Choroid plexus epithelial cell (primary cell): ENCODE measurements at places on chromosomes 12 and 14.

DNA sequence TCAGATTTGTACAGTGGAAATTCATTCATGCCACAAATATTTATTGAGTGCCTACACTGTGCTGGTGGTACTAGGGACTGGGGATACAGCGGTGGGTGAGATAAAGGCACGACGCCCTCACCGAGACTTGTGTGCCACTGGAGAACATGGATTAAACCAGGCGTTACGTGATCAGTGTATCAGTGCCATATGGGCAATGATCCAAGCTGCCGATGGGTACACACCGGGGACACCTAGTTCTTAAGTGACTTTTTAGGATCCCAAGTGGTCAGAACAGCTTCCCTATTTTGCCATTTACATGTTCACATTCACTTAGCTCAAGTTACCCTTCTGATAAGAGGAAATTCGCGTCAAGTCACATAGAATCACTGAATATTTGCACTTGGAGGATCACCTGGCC, 236.7 kb downstream of the CACNA1C start:
- DNase-seq: no peak

DNA sequence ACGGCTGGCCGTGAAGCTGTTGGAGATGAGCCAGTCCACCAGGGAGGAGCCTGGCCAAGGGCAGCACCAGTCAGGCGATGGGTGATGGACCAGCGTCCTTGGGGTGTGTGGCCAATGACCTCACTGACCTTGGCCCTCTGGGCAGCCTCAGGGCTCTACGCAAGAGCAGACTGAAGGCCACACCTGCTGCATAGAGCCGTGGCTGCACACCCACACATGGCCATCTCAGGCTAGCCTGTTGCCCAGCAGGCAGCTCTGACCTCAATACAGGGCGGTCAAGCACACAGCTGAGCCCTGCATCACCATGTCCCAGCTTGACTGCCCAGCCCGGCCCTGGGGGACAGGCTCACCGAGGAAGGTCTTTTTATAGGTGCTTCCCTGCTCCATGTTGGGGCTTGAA, 19.2 kb downstream of the PLEK2 start:
- DNase-seq: no peak

GRCh38 chr12:64675795-64676194, 65.5 kb downstream of the RASSF3 start:
- no peak for DNase-seq

DNA sequence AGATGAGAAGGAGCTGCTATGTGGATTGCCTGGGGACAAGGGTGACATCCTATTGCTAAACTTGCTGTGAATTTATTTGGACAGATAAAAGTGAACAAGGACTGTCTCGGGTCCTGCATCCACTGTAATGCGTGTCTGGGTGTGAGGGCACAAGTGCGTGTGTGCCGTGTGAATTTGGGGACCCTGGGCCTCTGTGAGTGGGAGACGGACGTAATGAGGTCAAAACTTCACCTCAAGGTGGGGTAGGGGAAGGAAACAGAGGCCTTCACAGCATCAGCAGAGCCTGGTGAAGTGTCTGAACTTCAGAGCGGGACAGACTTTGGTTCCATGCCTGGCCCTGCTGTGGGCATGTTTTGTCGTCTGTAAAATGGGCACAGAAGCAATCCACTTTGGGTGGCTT, 14.8 kb downstream of the ASB2 start:
- no peak for DNase-seq

DNA sequence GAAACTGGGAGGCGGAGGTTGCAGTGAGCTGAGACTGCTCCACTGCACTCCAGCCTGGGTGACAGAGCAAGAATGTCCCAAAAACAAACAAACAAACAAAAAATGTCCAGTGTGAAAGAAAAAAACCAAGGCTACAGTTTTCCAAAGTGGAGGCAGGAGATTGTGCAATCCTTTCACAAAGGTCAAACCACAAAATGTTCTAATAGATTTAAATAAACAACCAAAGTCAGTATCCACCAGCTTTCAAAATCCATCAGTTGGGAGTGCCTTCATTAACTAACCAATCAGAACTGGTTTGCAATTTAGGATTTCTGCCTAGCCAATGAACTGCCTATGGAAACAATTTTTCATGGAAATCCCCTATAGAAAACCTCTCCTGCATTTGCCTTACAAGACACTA, 52.3 kb upstream of the TRIM9 start:
- DNase-seq: peak; percentile 86

- no peak for DNase-seq
Measured at GRCh38 chr12:128789356-128789929, 34.3 kb downstream of the SLC15A4 start.

DNA sequence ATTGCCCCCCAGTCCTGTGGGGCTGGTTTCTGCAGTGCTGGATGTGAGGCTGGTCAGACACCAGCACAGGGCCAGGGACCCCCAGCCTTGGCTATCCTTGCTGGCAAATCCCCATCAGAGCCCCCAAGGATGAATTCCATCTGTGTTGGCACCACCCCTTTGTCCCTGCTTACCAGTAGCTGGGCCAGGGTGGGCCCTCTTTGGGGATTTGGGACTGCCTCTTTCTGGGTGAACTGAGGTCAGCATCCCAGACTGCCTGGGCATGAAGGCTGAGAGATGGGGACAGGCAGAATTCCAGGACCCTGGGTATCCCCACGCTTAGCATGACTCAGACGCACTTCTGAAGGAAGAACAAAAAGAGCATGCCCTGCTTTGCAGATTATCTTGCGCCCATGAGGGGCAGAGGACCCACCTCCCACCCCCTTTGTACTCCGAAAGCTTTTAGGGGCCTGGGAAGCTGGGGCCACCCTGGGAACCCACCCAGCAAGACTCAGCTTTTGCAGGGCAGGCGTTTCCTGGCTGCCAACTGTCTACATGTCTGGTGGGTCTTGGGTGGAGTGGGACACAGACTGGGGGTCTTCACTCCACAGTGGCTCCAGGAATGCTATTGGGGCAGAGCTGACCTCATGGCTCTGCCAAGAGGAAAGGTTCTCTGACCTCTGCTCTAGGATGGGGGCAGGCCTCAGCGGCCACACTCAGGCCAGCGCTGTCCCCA, 26.8 kb downstream of the RFLNA start:
- no peak for DNase-seq

GRCh38 chr14:100901391-100902183, 1.9 kb downstream of the RTL1 start:
- no peak for DNase-seq

DNA sequence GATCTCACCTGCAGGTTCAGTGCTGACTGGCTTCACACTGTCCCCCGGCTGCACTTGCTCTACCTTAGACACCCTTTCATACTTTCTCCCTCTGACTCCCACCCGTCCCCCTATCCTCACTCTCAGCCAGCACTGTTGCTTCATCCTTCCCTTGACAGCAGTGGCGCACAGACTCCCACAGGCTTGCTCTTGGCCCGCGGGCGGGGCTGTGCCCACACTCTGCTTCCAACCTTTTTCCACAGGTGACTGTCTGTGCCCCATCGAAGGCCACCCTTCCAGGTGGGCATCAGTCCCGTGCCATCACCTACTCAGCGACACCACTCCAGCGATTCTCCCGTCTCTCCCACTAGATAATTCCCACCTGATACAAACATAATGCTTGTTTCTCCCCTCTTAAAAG, 1.0 kb upstream of the RPS6KL1 start:
- DNase-seq: no peak

- peak; percentile 41 for DNase-seq
Measured at GRCh38 chr12:43893670-43894069, 57.8 kb downstream of the TMEM117 start.

DNA sequence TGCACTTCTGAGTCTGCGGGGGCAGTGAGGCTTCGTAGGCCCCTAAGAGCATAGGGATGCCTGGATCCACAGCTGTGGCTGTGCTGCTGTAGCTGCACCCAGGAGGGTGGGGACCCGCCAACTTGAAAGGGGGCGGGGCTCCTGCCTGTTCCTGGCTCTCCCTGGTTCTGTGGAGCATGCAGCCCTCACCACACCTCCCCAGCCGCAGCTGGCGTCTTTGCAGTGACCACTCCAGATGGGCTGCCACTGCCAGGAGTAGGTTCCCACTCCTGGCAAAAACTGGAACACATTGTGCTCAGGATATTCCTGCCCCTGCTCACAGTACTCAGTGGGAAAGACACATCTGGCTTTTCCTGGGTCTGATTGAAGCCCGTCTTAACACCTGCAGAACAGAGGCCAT, 35.8 kb downstream of the TIMELESS start:
- DNase-seq: no peak

DNA sequence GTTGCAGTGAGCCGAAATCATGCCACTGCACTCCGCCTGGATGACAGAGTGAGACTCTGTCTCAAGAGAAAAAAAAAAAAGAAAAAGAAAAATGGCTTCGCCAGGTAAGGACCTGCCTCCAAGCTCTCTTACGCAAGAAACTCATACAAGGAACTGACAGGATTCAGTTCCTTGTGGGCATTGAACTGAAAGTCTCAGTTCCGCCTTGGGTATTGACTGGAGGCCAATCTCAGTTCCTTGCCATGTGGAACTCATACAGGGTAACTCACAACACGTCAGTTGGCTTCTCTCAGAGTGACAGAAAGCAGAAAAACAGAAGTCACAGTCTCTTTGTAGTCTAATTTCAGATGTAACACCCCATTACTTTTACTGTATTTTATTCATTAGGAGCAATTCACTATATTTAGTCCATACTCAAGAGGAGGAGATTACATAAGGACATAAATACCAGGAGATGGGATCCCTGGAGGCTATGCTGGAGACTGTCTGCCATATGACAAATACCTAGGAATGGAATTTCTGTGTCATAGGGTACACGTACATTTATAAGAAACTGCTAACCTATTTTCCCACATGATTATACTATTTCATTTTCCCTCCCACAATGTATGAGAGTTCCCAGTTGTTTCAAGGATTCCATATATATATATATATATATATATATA, 11.4 kb upstream of the NOPCHAP1 start:
- no peak for DNase-seq

DNA sequence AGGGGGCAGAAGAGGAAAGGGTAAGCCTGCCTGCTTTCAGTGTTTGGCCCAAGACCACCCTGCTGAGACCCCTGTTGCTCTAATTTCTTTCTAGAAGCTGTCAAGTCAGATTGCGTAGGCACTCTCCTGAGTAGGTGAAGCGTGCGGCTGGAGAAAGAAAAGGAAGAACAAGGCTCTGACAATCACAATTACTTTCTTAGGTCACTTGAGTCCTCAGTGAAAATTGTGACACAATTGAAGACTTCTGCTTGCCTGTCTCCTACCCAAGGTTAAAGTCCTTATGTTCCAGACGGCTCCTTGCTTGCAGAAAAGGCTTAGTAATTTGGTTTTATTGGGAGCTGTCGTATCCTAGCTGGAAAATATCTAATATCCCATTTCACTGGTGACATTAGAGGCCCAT, 721 bp upstream of the CTSG start:
- DNase-seq: no peak

GRCh38 chr12:80936642-80937390, 918 bp downstream of the LIN7A start:
- DNase-seq: peak; percentile 28

GRCh38 chr12:7303230-7303629, 642 bp upstream of the ACSM4 start:
- peak; percentile 7 for DNase-seq

- DNase-seq: no peak
Measured at GRCh38 chr14:100045642-100046344, 19.4 kb upstream of the EVL start.

GRCh38 chr12:84692071-84692470, 220.5 kb downstream of the SLC6A15 start:
- no peak for DNase-seq

DNA sequence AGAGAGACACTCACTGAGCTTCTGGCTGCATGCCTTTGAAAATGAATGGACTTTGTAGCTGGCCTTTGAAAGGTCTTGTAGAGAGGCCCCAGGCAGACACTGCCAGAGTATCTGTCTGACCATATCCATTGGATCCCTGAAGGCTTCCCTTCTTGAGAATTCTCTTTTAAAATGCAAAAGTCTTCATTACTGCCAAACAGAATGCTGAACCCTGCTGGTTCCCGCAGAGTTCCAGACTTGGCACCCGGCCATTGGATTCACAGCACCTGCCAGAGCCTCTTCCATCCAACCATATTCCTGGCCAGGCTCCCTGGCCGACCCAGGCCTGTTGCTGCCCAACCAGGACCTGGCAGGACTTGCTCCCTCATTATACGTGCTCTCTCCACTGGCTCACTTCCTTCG, 182.5 kb downstream of the GXYLT1 start:
- DNase-seq: no peak

GRCh38 chr12:98516111-98516873, 902 bp downstream of the TMPO start:
- DNase-seq: peak; percentile 87

- DNase-seq: no peak
Measured at GRCh38 chr12:112995008-112995407, 16.7 kb downstream of the OAS2 start.

GRCh38 chr14:33451211-33451610, 499.7 kb downstream of the EGLN3 start:
- peak; percentile 26 for DNase-seq

GRCh38 chr12:42766026-42766425, 176.5 kb upstream of the PRICKLE1 start:
- DNase-seq: no peak

DNA sequence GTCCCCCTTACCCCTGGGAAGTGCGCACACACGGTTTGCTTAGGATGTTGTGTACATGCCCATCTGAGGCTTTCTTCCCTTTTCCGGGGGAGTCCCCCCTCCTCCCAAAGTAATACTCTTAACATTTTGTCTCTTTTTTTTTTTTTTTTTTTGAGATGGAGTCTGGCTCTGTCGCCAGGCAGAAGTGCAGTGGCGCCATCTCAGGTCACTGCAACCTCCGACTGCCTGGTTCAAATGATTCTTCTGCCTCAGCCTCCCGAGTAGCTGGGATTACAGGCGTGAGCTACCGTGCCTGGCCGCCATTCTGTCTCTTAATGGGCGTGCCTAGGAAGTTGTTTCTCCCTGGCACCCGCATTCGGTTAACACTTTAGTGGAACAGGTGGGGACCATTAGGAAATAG, 4.5 kb upstream of the GMFB start:
- no peak for DNase-seq

DNA sequence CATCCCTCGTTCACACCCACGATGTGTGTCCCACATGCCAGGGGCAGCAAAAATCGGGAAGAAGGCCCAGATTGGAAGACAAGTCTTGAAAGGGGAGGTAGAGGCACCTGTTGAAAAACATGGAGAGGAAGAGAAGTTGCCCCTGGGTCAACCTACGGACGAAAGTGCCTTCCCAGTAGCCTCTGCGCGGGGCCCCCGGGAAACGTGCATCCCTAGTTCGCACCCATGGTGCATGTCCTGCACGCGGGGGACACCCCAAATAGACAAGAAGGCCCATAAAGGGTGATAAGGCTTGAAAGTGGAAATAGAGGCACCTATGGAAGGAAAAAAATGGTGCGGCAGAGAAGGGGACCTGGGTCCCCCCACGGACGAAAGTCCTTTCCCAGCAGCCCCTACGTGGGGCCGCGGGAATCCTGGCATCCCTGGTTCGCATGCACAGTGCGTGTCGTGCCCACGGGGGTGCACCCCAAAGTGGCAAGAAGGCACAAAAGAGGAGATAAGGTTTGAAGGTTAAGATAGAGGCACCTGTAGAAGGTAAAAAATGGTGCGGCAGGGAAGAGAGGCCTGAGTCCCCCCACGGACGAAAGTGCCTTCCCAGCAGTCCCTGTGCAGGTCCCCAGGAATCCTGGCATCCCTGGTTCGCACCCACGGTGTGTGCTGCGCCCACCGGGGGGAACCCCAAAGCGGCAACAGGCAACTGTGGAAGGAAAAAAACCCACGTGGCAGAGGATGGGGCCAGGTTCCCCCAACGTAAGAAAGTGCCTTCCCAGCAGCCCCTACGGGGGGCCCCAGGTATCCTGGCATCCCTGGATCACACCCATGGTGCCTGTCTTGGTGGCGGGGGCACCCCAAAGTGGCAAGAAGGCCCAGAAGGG, 278.3 kb downstream of the ALG10 start:
- DNase-seq: no peak
